Activated T-helper 2 cell treated with anti-CD3 and anti-CD28 coated beads, Interferon-gamma antibody, Interleukin-2, Interleukin-4, amounts not matched to agents 10 μg/mL and 5 μg/mL and 100 μg/mL, durations not matched to agents 14 hours and 24 hours and 36 hours (primary cell): ENCODE measurements at places on chromosomes 7 and 10.
A peak's percentile ranks its signal among the peaks of the same experiment; 100 is the strongest.

GRCh38 chr10:102065561-102066398 lies 631 bp downstream of the HPS6 start:
- no peak for DNase-seq

- DNase-seq, result no peak
These were observed 645 bp upstream of the TFR2 start for GRCh38 chr7:100641860-100642533.

- no peak for DNase-seq
These were observed 111.7 kb upstream of the LYZL1 start for GRCh38 chr10:29176845-29177832.

- DNase-seq, result no peak
These were observed 78.2 kb downstream of the ELFN1 start for GRCh38 chr7:1748076-1748838.

DNA sequence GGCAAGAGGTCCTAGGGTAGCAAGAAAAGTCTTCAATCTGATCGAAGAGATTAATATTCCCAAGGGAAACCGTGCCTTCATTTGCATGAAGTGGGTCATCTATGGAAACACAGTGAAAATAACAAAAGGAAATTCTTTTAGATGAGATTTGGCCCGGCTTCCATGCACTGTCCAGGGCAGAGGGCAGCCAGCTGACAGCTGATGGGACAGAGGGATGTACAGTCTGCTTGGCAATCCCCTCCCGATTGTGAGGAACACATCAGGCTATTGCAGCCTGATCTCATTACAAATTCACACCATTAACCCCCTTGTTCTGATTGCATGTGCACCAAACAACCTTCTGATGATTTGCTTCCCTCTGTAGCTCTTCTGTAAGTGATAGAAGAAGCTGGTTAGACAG lies 105.3 kb downstream of the FRMD4A start:
- no peak for DNase-seq

DNA sequence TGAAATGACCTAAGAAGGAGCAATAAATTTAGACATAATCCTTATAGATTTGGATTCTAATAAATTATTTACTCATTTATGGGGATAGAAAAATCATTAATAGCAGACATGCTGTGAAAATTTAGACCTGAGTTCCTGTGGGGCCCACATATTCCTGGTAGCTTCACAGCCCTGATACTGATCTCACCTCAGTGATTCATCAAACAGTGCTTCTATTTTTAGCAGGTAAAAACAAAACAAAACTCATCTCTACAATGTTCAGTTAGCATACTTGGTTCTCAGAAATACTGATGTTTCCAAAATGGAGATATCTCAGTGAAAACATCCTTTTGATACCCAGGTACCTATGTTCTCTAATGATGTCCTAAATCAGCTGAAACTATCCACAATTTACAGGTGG lies 841.1 kb upstream of the SORCS1 start:
- DNase-seq, result no peak

DNA sequence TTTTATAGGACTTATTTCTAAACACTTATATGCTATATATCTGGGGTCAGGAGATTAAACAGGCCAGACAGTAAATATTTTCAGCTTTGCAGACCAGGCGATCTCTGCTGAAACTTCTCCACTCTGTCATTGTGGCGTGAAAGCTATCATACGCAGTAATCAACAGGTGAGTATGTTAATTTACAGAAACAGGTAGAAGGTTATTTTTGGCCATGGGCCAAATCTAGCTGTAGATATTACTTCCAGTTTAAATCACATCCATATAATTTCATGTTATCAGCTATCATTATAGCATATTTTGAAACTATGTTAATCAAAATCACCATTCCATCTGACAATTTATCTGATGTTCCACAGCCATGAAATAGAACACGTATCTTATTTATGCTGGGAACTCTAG lies 67.8 kb downstream of the GPR37 start:
- no peak for DNase-seq

DNA sequence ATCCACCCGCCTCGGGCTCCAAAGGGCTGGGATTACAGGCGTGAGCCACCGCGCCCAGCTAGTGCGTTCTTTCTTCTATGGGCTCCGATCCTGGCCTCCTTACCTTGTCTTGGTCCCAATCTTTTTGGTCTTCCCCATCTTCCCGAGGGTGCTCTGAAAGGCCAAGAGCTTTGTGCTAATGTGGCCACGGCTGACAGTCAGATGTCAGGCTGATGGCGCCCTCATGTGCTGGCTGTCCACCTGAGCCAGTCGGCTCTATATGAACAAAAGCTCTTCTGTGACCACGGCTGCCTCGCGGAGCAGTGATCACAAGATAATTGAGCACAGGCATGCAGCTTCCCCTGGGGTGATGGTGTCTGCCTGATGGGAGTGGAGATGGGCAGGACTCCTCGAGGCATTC lies 11.0 kb upstream of the AHCYL2 start:
- no peak for DNase-seq

DNA sequence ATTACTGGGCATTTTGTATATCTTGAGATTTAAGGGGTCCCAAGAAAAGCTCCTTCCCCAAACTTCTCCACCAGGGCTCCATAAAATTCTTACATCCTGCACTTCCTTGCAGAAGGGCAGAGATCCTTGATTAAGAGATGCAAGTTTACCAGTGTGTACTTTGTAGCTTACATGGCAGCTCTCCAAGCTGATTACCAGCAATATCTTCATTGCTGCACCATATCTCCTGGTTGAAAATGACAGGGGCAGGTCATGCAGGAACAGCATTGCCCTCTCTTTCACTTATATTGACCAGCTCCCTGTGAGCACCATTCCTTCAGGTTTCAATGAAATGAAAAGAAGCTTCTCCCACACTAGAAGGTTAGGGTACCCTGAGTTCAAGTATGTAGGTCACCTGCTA lies 184.6 kb upstream of the PHYHIPL start:
- DNase-seq, result no peak

GRCh38 chr10:80468002-80468401 lies 13.9 kb downstream of the TSPAN14 start:
- DNase-seq, result no peak

GRCh38 chr10:132478341-132479023 lies 59.1 kb upstream of the INPP5A start:
- DNase-seq, result no peak

- no peak for DNase-seq
These were observed 177.6 kb downstream of the PRKAG2 start for GRCh38 chr7:151699147-151699927.

- no peak for DNase-seq
These were observed 22.3 kb upstream of the TMEM26 start for GRCh38 chr10:61475449-61475873.

GRCh38 chr10:132511121-132512051 lies 26.2 kb upstream of the INPP5A start:
- no peak for DNase-seq

GRCh38 chr10:30970760-30971460 lies 60.8 kb downstream of the ZNF438 start:
- DNase-seq, result no peak

DNA sequence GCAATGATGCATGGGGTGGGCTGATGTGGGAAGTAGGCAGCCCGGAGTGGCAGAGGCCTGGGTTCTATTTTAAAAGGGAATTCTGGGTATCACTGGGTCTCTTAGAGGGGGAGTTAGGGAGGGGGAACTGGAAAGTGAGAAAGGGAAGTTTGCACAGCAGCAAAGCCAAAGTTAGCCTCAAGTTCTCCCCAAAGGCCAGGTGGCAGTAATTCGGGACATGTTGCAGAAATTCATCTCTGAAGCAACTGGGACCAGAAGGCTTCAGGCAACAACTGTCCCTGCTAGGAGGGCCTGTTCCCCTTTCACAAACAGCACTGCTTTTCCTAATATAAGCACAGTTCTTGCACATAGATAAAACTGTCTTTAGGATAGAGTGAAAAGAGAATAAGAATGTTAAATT lies 67.4 kb downstream of the NOD1 start:
- DNase-seq, result no peak

GRCh38 chr10:32317795-32318357 lies 29.1 kb downstream of the EPC1 start:
- DNase-seq, result no peak

GRCh38 chr7:74083928-74084721 lies 521 bp downstream of the LIMK1 start:
- no peak for DNase-seq

DNA sequence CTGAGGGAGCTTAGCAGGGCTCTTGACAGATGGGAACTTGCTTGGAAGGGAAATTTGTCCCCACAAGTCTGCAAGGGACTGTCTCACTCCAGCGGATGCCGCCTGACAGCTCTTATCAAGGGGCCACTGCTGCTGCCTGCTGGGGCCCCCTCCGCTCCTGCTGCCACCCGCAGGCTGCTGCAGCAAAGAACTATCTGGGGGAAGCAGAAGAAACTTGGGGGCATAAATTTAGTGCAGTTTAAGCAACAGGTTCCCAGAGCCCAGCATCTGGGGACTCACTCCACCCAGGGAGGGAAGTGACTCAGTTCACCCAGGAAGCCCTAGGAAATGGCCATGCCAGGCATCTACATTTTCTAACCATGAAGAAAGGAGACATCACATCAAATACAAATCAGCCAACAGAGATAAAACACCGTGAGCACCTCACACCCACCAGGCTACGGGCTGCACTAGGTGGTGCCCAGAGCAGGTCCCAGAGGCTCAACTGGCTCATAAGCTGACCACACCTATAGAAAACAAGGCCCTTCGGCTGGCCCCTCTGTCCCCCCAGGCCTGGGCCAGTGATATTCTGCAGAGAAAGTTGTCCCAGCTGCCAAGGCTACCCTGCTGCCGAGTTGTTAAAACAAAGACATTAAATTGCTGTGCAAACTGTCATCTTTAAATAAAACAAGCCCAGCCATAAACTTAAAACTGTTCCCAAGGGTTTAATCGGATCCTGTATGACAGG lies 3.7 kb downstream of the RGS10 start:
- peak; percentile 32 for DNase-seq

DNA sequence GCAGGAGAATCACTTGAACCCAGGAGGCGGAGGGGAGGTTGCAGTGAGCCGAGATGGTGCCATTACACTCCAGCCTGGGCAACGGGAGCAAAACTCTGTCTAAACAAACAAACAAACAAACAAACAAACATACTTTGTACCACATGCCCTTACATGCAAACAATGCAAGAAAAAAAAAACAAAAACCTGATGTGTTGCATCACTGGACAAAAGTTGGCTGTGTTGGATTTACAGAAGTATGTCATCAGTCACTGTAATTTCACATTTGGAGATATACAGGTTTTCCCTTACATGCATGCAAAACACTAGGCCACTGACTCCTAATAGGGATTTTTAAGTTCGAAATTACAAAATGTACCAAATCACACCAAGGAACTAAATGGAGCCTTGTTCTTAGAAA lies 138.5 kb downstream of the SRPK2 start:
- DNase-seq, result no peak

DNA sequence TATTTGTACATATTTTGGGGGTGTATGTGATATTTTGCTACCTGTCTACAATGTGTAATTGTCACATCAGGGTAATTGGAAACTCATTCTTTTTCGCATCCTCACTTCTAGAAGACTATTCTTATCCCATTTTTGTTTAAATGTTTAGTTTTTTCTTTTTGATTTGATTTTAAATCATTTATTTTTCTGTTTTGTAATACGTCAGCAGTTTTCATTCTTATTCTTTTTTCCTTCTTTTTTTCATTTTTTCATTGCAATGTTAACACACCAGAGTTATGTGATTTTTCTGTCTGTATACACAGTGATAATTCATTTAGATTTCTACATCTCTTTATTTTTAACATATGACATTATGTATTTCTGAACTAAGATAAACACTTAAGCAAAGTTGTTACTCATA lies 85.5 kb downstream of the SLC13A1 start:
- DNase-seq, result no peak

- DNase-seq, result no peak
These were observed 435.6 kb upstream of the NFE2L3 start for GRCh38 chr7:25716421-25716820.

DNA sequence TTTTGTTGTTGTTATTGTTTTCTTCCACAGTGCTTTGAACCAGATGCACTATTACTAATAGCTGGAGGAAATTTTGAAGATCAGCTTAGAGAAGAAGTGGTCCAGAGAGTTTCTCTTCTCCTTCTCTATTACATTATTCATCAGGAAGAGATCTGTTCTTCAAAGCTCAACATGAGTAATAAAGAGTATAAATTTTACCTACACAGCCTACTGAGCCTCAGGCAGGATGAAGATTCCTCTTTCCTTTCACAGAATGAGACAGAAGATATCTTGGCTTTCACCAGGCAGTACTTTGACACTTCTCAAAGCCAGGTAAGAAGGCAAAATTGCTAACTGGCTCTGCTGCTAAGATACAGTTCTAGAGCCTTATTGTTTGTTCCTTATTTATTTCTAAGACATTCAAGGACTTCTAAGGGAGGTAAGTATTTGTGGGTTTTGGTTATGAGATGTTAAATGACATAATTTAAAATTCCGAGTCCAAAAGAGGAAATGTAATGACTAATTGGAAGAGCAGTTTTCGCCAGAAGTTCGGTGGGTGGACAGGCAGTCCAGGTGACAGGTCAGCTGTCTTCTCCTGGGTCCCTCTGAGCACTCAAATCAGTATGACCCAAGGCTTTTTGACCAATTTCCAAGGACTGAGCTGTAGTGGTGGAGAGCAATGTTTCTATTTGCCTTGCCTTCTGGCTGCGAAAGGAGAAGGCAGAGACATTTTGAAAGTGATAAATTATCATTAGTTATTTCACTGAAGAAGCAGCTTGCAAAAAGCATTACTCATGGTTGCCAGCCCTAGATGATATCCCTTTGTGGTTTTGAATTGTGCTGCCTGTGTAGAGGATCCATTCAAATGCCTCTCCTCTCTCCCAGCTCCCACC lies 10.1 kb downstream of the SLC39A12 start:
- DNase-seq, result no peak

DNA sequence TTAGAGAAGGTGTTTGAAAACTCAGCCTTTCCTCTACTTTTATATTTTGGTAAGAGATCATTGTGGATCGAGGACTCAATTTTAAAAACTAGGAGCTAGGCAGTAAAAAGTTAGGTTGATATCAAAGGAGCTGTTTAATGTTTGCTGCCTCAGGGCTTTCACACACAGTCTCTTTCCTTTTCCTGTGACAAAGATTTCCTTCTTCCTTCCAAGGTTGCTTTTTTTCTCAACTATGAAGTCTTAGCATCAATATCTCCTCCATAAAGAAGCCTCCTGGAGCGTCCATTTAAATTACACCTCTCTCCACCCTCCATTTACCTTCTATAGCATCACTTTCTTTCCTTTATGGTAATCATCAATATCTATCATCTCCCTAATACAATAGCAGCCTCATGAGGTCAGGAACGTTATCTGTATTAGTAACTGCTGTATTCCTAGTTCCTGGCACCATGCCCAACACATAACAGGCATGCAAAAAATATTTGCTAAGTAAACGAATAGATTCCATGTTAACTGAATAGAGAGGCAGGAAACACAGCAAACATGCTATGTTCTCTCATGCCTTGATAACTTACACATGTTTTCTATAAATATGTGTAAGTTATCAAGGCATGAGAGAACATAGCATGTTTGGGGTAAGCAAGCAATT lies 48.5 kb downstream of the GNAT3 start:
- no peak for DNase-seq

GRCh38 chr10:13298748-13299436 lies 972 bp downstream of the PHYH start:
- no peak for DNase-seq

- DNase-seq, result no peak
These were observed 320.7 kb downstream of the CDC14C start for GRCh38 chr7:49245062-49245461.
